ENCODE measurements at places on chromosomes 1 and 21. TPM values are rescaled to one million over a fixed set of nuclear protein-coding genes. Genes with fewer than 3 reads are reported as not detected.

The GJA8 gene
- not detected for total RNA-seq

The CSF3R gene
- 9.3 TPM for total RNA-seq

The HCRTR1 gene
- not detected for total RNA-seq

The EPHB2 gene
- 1.8 TPM for total RNA-seq
